Foreskin keratinocyte (primary cell): ENCODE measurements at places on chromosomes 11 and 22. TPM values are rescaled to one million over a fixed set of nuclear protein-coding genes. Genes with fewer than 3 reads are reported as not detected.

GRCh38 chr22:17921871-17922821 is 102.2 kb downstream of the MICAL3 start:
- DNase-seq: peak; percentile 48

The DNAJB13 gene
- total RNA-seq: 0.07 TPM in 1 of 2 replicates, not detected in the other

The EMID1 gene
- total RNA-seq: not detected in 2 replicates

The SEC14L6 gene
- total RNA-seq: 0.07 TPM in 1 of 2 replicates, not detected in the other

GRCh38 chr11:79794057-79794456 is 353.2 kb upstream of the TENM4 start:
- DNase-seq: no peak

The CCDC117 gene
- 12.6 and 15.4 TPM in 2 replicates for total RNA-seq

The PKNOX2 gene
- total RNA-seq: 0.04 and 0.10 TPM in 2 replicates

GRCh38 chr11:76808996-76809395 is 25.8 kb downstream of the TSKU start:
- no peak for DNase-seq

The MLC1 gene
- total RNA-seq: not detected in 2 replicates

The MPZL3 gene
- total RNA-seq: 9.8 and 11.5 TPM in 2 replicates

DNA sequence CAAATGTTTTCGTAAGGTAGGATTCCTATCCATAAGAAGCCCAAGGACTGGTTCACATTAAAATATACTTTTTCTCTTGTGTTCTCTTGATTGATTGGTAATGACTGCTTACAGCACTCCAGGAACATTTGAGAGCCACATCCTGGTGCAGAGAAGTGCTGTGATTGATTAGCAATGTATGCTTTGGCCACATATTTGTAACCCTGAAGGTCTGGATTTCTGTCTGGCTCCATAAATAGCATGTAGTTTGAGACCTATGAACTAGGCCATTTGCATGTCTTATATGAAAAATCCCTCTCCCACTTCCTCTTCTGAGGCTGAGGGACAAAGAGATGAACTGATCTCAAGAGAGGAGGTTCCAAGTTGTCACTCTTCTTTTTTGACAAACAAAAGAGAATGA is 49.3 kb upstream of the CD44 start:
- DNase-seq: no peak

DNA sequence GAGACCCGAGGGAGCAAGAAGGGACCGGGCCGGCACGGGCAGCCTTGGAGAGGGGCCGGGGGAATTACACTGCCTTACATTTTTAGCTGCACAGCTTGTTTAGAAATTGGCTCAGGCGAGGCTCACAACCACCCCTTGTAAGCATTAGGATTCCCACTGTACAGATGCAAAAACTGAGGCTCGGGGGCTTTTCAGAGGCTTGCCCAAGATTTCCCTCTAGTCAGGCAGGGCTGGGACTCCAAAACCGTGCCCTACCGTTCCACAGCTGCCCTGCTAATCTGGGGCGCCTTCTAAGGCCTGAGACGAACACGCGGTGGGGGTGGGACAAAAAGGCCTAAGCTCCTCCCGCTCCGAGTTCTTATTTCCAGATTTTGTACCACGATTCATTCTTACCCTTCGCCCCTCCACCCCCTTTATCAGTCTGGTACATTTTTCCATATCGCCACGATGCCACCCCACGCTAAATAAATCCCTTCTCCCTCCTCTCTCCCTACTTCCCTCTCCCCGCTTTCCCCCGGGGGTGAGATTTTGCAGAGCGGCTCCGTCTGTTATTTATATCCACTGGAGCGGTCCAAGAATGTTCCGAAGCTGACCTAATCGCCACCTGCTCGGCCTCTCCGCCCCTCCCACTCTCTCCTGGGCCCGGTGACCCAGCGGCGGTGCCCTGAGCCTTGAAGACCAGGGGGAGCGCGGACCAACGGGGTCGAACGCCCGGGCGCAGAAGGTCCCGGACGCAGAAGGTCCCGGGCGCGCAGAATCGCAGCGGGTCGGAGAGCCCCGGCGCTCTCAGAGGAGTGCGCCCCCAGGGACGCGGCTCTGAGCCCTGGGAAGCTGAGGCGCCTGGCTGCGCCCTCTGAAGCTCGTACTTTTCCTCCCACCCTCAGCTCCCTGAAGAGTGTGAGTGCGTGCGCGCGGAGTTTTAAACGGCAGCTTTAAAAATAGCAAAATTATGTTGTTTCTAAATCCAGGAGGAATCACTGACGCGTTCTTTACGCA is 764 bp upstream of the PACSIN3 start:
- DNase-seq: no peak
